ENCODE measurements at places on chromosomes 2 and 18.

GRCh38 chr2:183001948-183002347 lies 36.3 kb downstream of the NCKAP1 start:
- DNase-seq: no peak

DNA sequence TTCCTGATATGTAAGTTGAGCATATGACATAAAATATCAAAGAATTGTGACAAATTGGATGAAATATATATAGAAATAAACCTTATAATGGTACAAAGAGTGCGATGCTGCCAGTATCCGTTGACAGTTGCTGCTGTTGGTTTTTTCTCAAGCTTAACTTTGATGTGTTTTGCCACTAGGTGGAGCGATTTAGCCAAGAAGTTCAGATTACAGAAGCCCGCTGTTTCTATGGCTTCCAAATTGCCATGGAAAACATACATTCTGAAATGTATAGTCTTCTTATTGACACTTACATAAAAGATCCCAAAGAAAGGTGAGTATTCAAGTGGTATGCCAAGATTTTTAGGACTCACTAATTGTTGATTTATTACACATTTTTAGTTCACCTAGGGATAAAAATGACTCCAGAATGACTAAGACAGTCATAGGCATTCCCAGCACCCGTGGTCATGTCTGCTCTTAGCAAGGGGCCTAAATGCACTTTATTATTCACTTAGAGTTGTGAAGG lies 2.1 kb downstream of the RRM2 start:
- DNase-seq: peak; percentile 78

- DNase-seq: no peak
Observed at GRCh38 chr18:6521803-6522418, 107.2 kb upstream of the L3MBTL4 start.

DNA sequence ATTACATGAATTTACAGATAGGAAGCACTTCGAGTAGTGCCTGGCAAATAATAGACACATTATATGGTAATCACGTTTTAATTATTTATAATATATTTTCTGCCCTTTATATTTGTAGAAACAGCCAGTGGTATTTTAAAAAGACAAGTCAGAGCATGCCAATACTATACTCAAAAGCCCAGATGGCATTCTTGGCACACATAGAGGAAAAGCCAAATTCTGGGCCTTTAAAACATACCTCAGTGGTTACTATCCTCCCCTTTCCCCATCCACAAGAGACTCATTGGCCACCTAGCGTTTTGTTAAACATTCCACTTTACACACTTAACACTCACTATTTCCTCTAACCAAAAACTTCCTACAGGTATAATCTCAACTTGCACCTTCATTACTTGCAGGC lies 63.3 kb upstream of the ZNF804A start:
- DNase-seq: no peak

- DNase-seq: no peak
Observed at GRCh38 chr2:46909150-46909549, 6.5 kb downstream of the MCFD2 start.

DNA sequence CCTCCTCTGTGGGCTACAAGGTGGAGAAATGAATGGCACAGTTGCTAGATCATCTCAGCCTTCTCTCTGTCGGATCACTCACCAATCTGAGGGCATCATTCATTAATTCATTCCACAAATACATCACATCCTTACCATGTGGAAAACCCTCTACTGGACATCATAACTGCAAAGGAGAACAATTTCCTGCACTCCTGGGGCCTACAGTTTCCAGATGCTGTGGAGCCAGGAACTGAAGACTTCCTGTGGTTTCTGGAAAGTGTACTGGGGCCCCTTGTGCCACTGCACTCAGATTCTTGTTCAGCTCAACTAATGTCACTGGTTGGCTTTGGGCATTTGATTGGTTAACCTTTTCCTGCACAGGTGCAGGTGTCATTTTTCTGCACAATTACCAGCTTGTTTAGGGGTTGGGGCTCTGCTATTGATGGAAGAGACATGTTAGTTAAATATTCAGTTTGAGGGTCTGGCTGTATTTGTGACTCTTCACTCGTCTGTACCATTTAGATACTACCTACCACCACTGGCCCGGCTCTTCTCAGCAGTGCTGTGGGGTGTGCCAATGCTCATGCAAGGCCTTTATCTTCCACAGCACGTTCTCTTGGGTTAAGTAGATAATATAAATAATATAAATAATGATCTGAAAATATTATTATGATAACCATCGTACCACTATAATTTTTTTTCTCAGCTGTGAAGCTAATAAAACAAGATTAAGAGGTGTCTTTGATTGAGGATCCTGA lies 427.3 kb downstream of the TSN start:
- no peak for DNase-seq

GRCh38 chr2:5150871-5151270 lies 541.3 kb upstream of the SOX11 start:
- no peak for DNase-seq

DNA sequence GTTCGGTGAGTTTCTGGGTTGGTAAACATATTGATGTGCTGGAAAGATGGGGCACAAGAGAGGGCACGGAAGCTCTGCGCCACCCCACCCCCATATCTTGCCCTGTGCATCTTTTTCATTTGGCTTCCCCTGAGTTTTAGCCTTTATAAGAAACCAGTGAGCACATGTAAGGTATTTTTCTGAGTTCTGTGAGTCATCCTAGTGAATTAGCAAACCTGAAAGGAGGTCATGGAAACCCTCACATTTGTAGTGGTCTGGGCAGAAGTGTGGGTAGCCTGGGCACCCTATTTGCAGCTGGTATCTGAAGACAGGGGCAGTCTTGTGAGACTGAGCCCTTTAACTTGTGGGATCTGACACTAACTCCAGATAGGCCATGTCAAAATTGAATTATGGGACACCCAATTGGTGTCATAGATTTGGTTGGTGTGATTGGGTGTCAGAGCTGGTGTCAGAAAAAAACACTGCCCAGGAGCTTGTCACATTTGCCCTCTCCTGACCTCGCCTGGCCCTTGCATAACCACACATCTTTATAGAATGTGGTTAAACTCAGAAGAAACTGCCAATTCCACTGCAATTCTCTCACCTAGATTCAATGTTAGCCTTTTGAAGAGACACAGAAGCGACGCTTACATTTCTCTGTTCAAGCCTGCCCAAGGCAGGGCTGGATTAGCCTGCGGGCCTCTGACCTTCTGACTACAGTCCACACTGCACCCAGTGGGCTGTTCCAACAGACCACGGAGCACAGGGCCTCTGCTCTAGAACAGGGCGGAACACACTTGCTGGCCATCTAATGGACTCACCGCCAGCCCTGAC lies 12.0 kb upstream of the GALM start:
- no peak for DNase-seq

GRCh38 chr2:20145497-20146193 lies 79.3 kb downstream of the SDC1 start:
- DNase-seq: no peak

All from left kidney (tissue), 8 donors.